ENCODE measurements at places on chromosomes 4 and X.

DNA sequence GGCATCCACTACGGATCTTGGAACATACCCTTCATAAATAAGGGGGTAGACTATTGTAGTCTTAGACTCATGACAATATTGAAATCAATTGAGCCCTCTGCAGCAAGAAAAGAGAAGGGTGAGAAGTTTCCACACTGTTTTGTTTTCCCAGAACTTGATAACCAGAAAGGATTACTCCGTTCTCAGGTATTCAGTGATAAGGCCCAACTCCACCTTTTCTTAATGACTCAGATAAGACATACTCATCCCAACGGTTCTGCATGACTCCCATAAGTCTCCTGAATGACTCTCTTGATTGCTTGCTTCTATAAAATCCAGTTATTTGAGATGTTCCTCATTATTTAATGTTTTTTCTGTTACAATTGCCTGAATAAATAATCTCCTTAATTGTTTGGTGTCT, 111.7 kb downstream of the PABPC4L start:
- no peak for DNase-seq

GRCh38 chr4:10095296-10095991, 21.2 kb downstream of the WDR1 start:
- no peak for DNase-seq

DNA sequence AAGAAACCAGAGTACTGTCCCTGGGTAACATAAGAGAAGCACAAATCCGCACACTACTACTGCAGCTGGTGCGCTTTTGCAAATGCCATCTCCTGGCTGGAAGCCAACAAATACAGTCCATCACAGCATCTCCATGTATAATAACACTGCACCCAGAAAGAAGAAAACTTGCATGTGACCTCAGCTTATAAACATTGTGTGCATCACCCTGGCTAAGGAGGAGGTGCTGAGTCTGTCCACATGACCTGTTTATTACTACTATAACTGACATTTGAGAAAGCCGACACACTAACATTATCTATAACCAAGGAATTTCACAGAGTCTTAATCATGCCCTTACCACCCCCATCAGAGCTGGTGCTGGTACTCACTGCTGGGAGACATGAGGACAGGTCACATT, 516.8 kb downstream of the CFAP47 start:
- DNase-seq: no peak

DNA sequence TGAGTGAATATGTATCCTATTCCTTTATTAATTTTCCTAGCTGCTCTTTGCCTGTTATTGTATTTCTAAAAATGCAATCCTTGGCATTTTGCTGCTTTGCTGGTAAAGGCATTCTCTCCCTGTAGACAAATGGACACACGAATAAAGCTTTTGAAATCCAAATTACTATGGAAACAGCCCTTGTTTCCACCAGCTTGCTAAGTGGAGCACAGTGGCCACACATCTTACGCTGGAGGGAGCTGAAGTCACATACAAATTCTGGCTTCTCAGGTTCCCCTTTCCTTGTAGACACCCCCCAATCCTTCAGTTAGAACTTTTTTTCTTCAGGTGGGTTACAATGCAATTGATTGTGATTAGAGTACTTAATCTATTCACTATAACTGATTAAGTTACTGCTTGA, 66.2 kb downstream of the AGA start:
- DNase-seq: no peak

- DNase-seq: peak; percentile 4
Measured at GRCh38 chrX:118839334-118839958, 15.8 kb downstream of the ZCCHC12 start.

- no peak for DNase-seq
Measured at GRCh38 chr4:11496351-11496829, 67.7 kb upstream of the HS3ST1 start.

- no peak for DNase-seq
Measured at GRCh38 chrX:39809331-39809730, 288.4 kb downstream of the BCOR start.
